ENCODE measurements at places on chromosomes 5 and 9.
A peak's percentile ranks its signal among the peaks of the same experiment; 100 is the strongest.

DNA sequence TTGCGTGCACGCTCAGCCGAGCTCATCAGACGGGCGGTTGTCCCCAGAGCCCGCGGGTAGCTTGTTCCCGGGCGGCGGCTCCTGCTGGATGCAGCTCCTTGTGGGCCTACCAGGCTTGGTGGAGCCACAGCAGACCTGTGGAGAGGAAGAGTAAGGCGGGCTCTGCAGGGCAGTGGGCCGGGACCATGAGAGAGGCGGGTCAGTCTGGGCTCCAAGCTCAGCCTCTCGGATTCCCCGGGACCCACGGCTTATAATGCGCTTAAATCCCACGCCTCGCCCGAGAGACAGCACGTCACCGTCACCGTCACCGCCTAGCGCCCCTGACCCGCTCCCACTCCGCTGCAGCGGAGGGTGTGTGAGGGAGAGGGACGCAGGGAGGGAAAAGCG lies 1.9 kb upstream of the ANKRD18A start:
- DNase-seq = no peak

- DNase-seq = no peak
Observed at GRCh38 chr9:133954862-133955529, 37.1 kb downstream of the VAV2 start.

- DNase-seq = no peak
Observed at GRCh38 chr5:99248066-99248465, 319.3 kb upstream of the CHD1 start.

DNA sequence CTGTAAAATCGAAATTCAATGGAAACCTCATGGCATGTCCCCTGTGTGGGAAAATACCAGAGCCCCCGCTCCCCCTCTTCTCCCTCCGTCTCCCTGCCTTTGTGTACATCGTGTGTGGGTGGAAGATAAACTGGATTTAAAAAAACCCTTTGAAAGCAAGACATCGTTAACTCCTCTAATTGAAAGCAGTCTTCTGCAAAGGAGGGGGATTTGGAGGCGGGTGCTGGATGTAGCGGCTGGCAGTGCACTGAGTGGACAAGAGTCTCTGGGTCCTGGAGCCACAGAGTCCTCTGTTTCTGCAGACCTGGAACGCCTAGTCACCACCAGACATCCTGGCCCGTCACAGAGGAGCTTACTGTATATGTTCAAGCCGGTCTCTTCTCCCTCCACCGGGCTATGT lies 169.4 kb downstream of the PAPPA start:
- DNase-seq = no peak

DNA sequence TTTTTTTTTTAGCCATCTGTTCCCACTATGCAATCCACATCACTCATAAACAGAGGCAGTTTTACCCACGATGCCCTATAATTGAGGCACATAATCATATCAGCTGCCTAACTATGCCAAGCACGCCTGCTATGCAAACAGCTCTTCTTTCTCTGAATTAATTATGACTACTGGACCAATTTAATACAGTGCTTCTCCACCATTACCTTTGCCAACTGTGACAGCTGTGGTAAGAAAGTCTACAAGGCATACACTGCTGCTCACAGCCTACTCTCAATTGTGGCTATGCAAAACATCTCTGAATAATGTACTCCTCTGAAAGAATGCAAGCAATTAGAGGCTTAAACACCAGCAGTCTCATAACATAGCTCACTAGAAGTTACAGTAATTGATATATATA lies 97.1 kb downstream of the DTWD2 start:
- DNase-seq = no peak

- no peak for DNase-seq
Observed at GRCh38 chr5:110321117-110321516, 405.4 kb downstream of the TMEM232 start.

DNA sequence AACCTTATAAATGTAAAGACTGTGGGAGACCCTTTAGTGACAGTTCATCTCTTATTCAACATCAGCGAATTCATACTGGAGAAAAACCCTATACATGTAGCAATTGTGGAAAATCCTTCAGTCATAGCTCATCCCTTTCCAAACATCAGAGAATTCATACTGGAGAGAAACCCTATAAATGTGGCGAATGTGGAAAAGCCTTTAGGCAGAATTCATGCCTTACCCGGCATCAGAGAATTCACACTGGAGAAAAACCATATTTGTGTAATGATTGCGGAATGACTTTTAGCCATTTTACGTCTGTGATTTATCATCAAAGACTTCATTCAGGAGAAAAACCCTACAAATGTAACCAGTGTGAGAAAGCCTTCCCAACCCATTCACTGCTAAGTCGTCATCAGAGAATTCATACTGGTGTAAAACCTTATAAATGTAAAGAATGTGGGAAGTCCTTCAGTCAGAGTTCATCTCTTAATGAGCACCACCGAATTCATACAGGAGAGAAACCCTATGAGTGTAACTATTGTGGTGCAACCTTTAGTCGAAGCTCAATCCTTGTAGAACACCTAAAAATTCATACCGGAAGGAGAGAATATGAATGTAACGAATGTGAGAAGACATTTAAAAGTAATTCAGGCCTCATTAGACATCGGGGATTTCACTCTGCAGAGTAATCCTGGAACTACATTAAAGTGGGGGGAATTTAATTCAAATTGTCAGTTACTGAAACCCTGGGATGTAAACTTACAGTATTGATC lies 17.7 kb downstream of the ZNF483 start:
- DNase-seq = no peak

DNA sequence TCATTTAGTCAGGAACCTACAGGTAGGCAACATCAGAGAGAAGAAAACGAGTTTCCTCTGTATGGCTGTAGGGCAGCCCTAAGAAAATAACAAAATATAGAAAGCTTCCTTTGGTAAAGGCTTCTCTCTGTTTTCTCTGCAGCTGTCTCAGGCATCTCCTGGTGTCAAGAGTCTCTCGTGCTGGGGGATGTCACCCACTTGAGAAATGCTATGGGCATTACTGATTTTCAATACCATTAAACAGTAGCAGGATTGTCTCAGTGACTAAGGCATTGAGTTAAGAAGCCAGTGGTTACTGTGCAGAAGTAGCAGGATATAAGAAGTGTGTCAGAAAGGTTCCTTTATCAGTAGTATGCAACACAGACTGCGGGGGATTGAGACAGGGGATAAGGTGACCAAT lies 32.4 kb downstream of the LIFR start:
- DNase-seq = no peak

DNA sequence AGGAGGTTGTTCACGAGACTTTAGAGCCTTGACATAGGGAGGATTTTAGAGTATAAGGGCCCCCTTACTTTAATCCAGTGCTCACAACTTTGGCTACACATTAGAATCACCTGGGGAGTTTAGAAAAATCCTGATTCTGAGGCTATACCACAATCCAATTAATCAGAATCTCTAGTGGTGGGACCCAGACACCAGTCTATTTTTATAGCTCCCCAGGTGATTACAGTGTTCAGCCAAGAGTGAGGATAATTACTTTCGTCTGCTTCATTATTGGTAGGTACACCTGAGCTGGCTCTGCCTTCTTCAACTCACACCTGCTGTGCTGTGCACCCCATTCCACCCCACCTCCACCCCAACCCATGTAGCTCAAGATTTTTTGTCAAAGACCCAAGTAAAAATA lies 141.3 kb upstream of the EPB41L4A start:
- DNase-seq = no peak

DNA sequence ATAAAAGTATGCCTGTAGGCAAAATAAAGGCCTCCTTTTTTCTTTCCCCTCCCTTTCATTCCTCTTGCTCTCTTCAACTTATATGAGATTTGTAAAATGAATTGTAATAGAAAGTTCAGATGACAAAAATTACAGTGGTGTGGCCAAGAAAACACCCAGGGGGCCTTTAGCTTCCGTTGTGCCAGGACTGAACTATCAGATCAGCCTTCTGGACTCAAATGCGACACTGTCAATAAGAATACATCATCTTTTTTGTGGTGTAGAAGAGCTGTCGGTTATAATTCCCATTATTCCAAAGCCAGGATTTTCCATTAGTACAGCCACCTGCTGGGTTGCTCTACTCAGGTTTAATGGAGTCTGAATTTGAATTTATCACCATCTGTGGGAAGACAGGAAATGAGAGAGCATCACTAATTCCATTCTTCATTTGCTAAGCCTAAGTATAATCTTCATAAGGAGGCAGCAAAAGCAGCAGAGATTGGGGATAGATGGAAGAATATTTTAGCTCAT lies 443.4 kb downstream of the ANXA1 start:
- no peak for DNase-seq

GRCh38 chr9:126381195-126381594 lies 54.6 kb downstream of the MVB12B start:
- no peak for DNase-seq

GRCh38 chr5:165894916-165895315 lies 2389.5 kb downstream of the MAT2B start:
- DNase-seq = no peak

DNA sequence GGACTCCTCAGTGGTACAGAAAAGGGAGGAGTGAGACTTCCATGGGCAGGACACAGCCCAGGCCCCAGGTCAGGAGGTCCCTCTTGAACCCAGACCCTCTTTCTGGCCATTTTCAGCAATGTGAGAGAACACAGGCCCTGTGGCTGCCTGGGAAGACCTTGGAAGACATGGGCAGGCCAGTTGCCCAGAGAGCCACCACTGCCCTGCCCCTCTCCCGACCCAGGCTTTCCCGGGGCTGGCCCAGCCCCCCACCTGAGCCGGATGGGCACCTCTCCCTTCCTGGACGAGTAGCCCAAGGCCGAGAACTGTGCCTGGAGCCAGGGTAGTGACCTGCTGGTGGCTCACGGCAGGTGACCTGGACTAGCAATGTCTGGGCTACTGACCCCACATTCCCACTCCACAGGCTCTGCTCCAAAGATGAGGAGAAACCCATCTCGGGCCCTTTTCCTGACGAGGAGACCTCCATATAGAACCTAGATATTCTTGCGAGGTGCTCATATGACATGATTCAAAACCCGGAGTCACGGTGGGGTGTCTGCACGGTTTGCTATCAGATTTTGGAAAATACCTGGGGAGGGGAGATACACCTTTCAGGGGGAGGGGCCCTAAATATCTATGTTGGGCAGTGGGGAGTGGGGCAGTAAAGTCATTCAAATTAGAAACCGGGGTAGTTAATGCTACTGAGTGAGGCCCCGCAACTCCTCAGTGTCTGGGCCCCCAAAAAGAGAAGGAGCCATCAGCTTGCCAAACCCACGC lies 59.4 kb downstream of the ZNF354C start:
- DNase-seq = no peak

DNA sequence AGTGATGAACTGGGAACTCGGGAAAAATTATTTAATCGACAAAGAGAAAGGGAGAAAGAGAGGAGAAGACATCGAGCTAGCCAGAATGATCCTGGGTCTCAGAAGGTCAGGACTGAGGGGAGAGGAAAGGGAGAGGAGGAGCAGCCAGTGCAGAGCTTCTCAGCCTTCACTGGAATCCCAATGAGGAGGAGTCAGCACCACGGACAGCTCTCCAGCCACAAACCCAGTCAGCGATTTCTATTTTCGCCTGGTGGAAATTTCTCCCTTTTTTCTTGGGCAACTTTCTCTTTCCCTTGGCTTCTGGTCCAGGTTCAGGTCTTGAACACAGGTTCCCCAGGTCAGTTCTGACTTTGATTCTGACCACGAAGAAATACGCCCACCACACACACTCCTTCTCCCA lies 1.6 kb upstream of the BRINP1 start:
- DNase-seq = no peak

DNA sequence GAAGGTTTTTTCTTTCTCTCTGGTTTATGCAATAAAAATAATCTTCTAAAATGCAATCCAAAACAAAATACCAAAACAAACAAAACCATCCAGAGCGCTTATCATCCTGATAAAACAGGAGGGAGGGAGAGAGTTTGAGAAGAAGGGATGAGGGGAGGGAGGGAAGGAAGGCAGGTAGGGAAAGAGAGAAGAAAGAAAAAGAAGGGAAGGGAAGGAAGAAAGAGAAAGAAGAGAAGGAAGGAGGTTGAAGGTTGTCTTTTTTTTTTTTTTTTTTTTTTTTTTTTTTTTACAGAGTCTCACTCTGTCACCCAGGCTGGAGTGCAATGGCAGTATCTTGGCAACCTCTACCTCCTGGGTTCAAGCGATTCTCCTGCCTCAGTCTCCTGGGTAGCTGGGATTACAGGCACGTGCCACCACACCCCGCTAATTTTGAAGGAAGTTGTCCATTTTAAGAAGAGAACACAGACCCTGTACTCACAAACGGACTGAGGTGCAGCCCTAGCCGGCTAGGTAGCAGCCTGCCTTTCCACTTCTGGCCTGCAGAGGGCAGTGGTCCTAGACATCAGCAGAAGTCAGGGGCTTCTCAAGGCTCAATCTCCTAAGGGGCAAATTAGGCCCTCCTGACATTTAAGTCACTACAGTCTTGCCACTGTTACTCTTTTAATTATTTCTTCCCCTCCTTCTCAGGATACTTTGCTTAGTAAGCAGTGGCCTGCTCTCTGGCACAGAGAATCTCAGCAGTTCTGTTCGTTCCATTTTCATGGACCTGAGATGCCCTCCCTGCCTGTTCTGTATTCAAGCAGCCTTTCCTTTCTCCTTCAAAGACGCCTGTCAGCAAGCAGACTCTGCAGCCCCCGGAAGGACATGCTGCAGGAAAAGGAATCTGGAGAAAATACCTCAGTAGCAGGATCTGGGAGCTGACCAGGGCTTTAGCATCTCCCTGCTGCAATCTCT lies 76.4 kb downstream of the EPB41L4B start:
- DNase-seq = peak; percentile 37

- DNase-seq = no peak
Observed at GRCh38 chr5:152331718-152332117, 73.4 kb downstream of the NMUR2 start.

- peak; percentile 43 for DNase-seq
Observed at GRCh38 chr5:56039985-56040384, 45.2 kb upstream of the IL6ST start.

GRCh38 chr5:39328731-39329130 lies 35.6 kb downstream of the C9 start:
- DNase-seq = no peak

DNA sequence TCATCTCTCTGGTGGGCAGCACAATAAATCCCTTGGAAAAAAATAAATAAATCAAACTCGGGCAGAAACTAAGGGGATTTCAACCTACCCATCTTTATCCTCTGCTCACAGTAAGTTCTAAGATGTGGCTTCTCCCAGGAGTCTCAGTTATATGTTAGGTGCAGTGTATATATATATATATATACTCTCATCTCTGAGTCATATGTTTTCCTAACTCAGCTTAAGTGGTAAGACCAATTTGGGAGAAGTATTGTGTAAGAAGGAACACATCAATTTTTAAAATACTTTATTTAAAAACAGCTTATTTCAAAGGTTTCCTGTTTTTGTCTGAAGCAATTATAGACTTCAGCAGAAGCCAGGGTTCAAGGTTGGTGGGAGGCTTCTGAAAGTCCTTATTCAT lies 20.3 kb upstream of the OSMR start:
- DNase-seq = no peak

DNA sequence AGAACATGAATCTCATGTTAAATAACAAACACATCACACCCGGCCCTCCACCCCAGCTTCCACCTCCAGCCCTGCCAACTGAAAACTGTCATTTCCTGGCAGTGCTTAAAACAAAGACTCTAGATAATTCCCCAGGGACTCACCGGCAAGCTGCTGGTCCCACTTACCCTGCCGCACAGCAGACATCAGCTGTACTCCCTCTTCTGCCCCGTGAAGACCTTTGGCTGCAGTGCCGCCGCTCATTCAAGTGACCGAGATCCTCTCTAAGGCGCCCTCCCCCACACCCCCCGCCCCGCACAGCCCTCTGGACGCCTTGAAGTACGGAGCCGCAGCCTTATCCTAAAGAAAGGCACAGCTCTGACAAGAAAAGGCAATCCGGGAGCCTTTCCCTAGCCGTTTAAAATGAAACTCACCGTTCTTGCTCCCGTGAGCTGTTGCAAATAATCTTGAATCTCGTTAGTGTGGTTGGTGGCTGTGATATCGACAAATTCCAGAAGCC lies 434 bp downstream of the GLRX start:
- DNase-seq = peak; percentile 51

Measured in globus pallidus (tissue), 1 donor.